Stimulated activated naive CD8-positive, alpha-beta T cell treated with anti-CD3 and anti-CD28 coated beads, Interleukin-15, amount 100 ng/mL, for 72 hours (primary cell): ENCODE measurements at places on chromosomes 16 and 17.
A peak's percentile ranks its signal among the peaks of the same experiment; 100 is the strongest.

- DNase-seq: no peak
Measured at GRCh38 chr16:49930841-49931240, 74.9 kb upstream of the ZNF423 start.

DNA sequence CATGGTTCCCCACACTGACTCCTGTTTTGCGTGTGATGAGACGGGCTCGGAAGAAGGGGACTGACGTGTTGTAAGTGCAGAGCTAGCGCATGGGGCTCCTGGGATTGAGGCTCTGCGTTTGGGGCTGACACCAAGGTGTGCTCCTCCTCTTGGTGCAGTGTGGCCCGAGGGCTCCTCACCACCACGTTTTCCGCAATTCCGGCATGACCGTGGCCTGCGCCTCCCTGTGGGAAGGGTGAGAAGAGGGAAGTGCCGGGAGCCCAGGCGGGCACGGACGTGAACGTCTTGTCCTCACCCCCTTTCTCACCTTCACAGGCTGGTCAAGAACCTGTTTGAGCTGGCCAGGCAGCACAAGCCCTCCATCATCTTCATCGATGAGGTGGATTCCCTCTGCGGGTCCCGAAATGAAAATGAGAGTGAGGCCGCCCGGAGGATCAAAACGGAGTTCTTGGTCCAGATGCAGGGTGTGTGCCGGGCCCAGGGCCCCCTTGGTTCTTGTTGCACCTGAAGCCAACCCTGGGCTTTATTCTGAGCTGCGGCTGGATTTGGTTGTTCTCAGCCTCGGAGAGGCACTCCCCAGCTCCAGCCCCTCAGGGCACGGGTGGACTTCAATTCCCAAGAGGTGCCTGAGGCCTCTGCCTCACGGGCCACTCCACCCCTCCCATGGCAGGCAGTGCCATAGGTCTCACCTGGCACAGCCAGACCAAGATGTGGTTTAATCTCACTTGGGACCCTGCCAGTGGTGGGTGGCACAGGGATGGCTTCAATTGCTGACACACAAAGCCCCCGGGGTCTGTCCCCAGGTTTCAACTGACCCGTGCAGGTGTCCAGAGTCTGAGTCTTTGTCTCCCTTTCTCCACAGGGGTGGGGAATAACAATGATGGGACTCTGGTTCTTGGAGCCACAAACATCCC is 8.9 kb downstream of the VPS4A start:
- DNase-seq: no peak

GRCh38 chr17:1724869-1725641 is 551 bp downstream of the WDR81 start:
- DNase-seq: no peak

GRCh38 chr16:66617010-66617434 is 12.5 kb downstream of the CMTM3 start:
- no peak for DNase-seq

- peak; percentile 75 for DNase-seq
Measured at GRCh38 chr17:50169121-50169764, 3.4 kb downstream of the SGCA start.

DNA sequence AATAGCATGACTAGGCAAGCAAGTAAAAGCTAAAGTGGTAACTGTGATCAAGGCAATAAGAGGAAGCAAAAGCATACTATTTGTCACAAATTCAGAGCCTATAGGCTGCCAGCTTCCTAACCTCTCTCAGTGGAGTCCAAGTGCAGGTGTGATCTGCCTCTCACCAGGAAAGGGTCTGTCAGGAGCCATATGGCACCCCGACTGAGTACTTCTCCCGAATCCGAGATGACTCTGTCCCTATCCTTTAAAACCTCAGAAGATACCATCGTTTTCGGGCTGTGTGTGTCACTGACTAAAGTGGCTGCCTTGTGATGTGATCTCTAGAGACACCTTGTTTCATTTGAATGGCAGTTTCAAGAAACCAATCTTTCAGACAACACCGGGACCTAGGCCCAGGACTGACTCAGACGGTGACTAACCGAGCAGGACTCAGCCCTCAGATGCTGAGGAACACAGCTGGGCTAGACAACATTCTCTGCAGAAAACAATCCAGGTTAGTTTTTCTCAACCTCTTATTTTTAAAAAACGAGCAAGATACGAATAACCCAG is 63.6 kb downstream of the SMG6 start:
- no peak for DNase-seq

- no peak for DNase-seq
Measured at GRCh38 chr17:57370037-57370581, 113.8 kb downstream of the MSI2 start.

GRCh38 chr16:85326113-85326793 is 214.0 kb upstream of the CIBAR2 start:
- DNase-seq: no peak

GRCh38 chr17:73138541-73139138 is 26.2 kb upstream of the SSTR2 start:
- DNase-seq: no peak

DNA sequence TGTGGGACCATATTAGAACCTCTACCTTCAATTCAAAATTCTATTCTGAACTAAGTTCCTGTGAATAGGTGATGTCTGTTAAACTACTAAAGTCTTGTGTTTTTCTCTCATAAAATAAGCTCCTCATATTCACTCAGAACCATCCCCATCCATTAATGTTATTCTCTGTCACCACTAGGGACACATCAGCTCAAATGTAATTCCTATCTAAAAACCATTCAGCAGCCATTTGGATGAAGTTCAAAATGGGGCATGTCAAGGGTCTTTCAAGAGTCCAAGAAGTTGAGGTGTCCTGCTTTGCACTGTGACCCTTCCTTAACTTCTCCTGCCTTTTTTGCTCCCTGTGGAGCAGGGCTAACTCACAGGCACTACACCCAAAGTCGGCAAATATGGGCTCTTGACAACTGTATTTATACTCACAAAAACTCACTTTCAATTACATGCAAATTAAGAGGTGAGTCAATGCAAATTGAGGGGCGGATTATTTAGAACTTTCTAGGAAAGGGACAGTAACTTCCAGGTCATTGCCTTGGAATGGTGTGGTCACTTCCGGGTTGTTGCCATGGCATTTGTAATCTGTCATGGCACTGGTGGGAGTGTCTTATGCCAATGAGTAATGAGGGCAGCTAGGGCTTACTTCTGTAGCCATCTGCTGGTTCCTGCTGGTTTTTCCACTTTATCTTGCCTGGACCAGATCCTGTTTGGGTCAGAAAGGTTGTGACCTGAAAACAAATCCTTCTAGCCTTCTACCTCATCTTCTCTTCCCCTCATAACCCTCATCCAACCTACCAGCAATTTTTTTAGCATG is 128.2 kb upstream of the COX10 start:
- DNase-seq: no peak

GRCh38 chr16:54055191-54055590 is 231.4 kb downstream of the IRX3 start:
- DNase-seq: no peak

DNA sequence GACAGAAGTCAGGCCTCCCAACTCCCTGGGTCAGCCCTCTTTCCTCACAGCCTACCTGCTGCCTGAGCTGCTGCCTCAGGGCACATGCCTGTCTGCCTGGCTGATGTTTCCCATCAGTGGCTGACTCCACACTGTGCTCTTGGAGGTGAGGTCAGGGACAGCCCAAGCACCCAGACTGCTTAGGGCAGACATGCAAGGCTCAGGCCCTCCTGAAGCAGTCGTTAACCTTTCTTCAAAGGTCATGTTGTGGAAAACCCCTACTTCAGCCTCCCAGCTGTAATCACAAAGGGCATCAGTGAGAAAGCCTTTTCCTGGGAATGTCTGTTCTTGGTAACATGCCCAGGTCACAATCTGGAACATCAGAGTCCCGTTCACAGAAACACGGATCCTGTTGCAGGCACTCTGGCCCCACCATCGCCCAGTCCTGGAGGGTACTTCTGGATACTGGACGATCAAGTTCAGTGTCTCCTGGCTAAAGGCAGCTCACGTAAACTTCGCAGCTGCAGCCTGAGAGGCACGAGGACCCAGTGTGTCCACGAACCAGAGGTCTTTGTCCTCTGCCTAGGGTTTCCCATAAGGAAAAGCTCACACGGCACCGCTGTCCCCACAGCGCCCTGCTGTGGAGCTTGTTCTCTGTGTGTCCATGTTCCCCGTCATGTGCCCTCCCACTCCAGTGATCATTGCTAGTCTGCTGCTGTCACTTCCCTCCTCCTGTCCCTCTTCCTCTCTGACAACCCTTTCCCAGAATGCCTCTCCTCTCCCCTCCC is 54.9 kb downstream of the GNAO1 start:
- no peak for DNase-seq

- no peak for DNase-seq
Measured at GRCh38 chr17:48951572-48951971, 6.9 kb upstream of the SNF8 start.

DNA sequence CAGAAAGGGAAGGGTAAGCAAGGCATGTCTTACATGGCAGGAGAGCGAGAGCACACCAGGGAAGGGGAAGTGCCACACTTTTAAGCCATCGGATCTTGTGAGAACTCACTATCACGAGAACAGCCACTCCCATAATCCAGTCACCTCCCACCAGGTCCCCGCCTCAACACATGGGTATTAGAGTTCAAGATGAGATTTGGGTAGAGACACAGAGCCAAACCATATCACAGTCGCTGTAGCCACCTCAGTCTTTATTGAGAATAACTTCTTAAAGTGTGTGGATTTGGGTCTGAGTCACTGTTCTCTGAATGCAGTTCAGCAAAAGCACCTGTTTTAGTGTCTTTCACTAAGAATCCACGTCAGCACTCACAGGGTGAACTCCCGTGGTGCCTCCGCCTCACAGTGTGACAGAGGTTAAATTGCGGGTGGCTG is 195.2 kb upstream of the CHMP6 start:
- no peak for DNase-seq

DNA sequence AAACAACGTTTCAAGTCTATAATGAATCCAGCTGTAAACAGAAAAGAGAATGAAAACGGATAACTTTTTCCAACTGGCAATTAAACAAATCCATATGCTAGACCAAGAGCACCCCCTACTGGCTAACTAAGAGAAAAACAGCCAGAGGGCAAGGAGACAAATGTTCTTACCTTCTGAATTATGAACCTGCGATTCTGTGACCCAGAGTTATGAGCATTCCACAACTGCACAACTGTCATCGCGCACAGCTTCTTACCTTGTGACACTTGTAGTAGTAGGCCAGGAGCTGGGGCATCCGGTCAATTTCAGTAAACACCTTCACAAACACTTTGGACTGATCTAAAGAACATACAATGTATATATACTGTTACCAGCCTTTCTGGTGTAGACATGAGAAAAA is 18.6 kb downstream of the COG7 start:
- DNase-seq: peak; percentile 34

- DNase-seq: peak; percentile 28
Measured at GRCh38 chr17:21218101-21218500, 4.1 kb upstream of the TMEM11 start.

- DNase-seq: no peak
Measured at GRCh38 chr16:50360033-50360778, 8.6 kb downstream of the BRD7 start.

DNA sequence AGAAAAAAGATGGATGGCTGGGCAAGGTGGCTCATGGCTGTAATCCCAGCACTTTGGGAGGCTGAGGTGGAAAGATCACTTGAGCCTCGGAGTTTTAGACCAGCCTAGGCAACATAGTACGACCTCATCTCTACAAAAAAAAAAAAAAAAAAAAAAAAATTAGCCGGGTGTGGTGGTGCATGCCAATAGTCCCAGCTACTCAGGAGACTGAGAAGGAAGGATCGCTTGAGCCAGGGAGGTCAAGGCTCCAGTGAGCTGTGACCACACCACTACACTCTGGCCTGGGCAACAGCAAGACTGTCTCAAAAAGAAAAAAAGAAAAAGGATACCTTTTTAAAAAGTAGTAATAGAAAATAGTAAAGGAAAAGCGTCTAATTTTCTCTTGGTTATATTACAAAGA is 20.7 kb downstream of the ZNF652 start:
- no peak for DNase-seq

DNA sequence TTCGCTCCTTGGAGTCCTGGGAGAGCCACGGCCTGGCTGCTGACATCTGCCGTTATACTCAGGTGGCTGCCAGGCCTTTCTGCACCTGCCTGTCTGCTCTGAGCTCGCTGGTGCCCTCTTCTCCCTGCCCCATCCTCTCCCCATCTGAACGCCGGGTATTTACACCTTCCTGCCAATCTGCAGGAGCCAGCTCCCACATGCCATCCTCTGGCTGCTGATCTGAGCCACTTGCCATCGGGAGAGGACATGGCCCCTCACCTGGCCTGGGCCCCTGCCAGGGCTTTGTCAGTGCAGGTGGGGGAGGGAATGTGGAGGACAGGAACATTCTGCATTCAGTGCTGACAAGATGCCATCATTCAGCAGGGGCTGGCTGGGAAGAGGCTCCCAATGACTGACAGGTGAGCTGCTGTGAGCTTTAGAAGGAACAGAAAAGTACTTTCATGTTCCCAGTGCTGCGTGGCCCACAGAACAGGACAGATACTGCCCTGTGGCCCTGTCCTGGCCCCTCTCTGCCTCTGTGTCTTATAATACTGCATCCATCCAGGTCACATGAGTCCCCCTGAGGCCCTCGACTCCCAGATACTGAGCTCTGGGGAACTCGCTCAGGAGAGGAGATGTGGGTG is 96.3 kb upstream of the ZNF469 start:
- DNase-seq: no peak

- no peak for DNase-seq
Measured at GRCh38 chr17:48795444-48796162, 21.4 kb downstream of the TTLL6 start.

- no peak for DNase-seq
Measured at GRCh38 chr17:2478458-2478857, 33.2 kb downstream of the METTL16 start.

DNA sequence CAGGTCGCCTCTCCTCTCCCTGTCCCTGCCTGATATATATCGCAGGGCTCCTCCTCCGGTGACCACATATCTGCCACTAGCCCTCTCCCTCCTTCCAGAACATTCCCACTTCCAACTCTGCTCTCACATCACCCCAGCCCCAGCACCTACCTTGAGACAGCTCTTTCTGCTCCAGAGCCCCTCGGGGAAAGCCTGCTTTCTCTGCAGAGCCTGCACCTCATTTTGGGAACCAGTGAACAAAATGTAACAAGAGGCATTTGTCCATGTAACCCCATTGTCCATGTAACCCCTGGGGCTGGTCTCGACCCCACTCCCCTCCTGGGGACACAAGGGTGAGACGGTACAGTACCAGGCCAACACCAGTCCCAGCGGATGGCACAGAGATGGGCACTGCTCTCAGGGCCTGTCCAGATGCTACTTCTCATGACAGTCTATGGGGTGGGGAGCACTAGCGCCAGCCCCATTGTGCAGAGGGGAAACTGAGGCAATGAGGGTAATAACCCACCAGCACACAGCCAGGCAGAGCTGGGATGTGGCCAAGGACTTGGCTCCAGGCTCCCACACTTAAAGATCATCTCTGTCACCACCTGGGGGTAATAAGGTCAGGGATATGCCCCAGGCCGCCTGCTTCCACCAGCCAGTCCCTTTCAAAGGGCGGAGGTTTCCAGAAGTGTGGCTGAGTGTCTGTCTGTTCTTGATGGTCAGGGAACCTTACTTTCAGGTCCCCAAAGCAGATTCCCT is 42.9 kb downstream of the TBC1D16 start:
- DNase-seq: peak; percentile 27

GRCh38 chr16:88045820-88046303 is 94.6 kb downstream of the BANP start:
- DNase-seq: no peak

GRCh38 chr17:72903522-72903921 is 189.0 kb downstream of the SLC39A11 start:
- DNase-seq: no peak

GRCh38 chr17:48406936-48407567 is 23.0 kb downstream of the SKAP1 start:
- no peak for DNase-seq
